ENCODE measurements at places on chromosomes 6 and 20. TPM values are rescaled to one million over a fixed set of nuclear protein-coding genes. Genes with fewer than 3 reads are reported as not detected.

Gene ANGPT4
- 2.4 TPM for total RNA-seq

Gene ZBTB24
- 8.4 TPM for total RNA-seq

Gene CNR1
- total RNA-seq = 6.6 TPM

Gene SOX18
- 7.3 TPM for total RNA-seq

Gene EFCAB8
- not detected for total RNA-seq

Gene OXT
- not detected for total RNA-seq

Gene PPP1R14C
- total RNA-seq = 145 TPM

Gene GPR6
- not detected for total RNA-seq

Gene NKX2-2
- not detected for total RNA-seq

Gene KCNK15
- total RNA-seq = 3.0 TPM

Gene PNPLA1
- 54.2 TPM for total RNA-seq

Gene PSMG4
- total RNA-seq = 22.1 TPM

Gene EYS
- not detected for total RNA-seq

Gene KHDC3L
- not detected for total RNA-seq

Gene HLA-DPB1
- 53.7 TPM for total RNA-seq

Gene C6orf141
- total RNA-seq = 5.4 TPM

Gene HDAC2
- total RNA-seq = 53.1 TPM

Gene ANKEF1
- 4.6 TPM for total RNA-seq

Gene MARCKS
- 63.2 TPM for total RNA-seq

Gene RIPK1
- 29.3 TPM for total RNA-seq

Gene RBPJL
- not detected for total RNA-seq

Gene CSNK2B
- 422 TPM for total RNA-seq

Gene KCNK5
- total RNA-seq = 10.0 TPM

Gene IRAK1BP1
- 1.3 TPM for total RNA-seq

Gene COL19A1
- 0.12 TPM for total RNA-seq

Gene PGC
- total RNA-seq = not detected
